Fibroblast of skin of left quadriceps (primary cell): ENCODE measurements at places on chromosomes 7 and 10.

- DNase-seq: peak; percentile 31
Measured at GRCh38 chr10:62512732-62513475, 138.7 kb downstream of the ZNF365 start.

DNA sequence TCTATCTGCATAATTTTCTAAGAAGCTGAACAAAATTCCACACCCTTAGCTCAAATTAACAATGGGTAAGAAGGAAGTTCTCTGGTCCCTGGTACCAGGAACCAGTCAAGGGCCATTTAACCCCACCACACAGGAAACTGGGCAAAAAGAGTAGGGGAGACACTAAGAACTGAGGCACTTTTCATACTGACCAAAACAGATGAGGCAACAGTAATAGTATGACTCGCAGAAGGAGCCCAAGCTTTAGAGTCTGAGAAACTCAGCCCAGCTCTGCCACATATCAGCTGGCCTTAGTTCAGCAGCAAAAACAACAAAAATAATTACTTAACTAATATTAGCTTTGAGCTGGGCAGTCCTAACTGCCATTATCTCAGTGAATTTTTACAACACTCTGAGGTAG lies 221.2 kb downstream of the FAM107B start:
- no peak for DNase-seq

GRCh38 chr10:34403512-34403911 lies 411.6 kb downstream of the PARD3 start:
- peak; percentile 71 for DNase-seq

- peak; percentile 98 for DNase-seq
Measured at GRCh38 chr10:102132563-102133372, at the start of gene PPRC1. TSS of gene PPRC1 (plus strand) at chr10:102133040. CDS start at chr10:102133069, 29 bp downstream.

DNA sequence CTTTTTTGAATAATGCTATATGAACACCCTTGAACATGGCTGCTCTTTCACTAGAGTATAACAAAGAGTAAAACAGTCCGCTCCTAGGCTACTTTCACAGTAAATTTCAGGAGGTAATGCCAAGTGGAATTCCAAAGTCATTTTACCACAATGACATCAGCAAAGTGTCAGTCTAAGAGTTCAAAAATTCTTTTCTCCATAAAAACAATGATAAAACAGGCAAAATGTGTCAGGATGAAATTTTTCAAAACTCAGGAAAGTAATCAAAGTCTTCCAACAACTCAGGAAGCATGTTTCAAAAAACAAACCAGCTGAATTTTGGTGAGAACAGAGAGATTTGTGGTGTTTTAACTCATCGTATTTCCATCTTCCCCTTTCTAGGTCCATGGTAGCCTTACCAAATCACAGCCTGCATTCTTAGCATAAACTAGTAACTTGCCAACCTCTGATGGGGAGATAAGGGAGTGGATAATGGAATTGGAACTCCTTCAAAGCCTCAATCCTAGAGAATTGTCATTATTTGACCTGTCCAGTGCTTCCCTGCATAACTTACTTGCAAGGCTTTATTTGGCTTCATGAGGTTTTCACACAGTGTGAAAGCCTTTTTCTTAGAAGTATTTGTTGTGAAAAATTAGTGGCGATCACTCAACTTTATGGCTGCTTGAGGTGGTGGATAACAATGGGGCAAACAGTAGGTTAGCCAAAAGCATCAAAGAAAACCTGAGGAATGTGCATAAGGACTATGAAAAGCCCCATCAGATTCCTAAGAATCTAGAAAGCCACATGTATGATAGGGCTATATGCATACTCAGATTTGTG lies 302.7 kb downstream of the HDAC9 start:
- no peak for DNase-seq

DNA sequence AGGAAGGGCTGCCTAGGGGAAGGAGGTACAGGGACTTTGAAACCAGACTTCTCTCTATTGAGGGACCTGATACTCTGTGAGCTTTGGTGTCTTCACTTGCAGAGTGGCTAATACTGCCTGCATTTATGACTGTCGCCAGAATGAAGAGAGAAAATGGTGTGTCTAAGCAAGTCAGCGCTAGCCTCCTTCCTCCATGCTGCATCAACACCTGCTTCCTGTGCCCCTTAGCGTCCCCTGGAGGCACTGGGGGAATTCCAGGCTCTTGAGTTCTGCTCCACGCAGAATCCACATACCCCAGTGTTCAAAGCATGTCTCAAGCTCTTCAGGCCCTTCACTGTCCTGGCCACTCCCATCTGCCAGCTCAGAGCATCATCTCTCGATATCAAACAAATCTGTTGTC lies 140.5 kb downstream of the PKD1L1 start:
- DNase-seq: no peak

DNA sequence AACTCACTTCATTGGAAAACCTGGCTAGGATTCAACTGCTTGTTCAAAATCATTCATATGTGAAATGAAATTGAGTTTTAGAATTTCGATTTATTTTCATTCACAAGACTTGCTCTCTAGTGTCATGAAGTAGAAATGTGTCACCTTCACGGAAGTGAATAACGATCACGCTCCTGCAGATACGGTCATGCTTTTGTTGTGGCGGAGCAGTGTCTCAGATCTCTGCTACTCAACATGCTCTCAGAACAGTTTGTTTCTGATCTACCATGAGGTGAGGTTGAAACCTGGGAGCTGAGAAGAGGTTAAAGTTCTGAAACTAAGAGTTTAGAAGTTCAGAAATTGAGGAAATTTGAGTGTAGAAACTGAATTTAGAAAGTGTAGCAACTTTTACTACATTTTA lies 13.8 kb upstream of the PITRM1 start:
- DNase-seq: no peak

DNA sequence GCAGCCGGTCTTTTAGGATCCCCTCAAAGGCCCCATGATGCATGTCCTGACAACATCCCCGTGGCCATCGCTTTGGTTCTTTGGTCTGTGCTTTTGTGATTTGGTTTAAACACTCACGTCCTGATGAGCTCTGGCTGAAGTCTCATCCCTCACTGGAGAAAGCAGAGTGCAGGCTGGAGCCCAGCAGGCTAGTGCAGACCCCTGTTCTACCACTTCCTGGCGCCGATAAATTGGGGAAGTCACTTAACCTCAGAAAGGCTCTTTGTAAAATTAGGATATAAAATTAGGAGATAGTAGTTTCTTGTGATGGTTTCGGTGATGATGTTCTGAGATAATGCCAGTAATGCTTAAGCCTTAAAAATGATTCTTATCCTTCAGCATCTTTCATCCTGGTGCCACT lies 307.6 kb downstream of the GFRA1 start:
- DNase-seq: no peak

DNA sequence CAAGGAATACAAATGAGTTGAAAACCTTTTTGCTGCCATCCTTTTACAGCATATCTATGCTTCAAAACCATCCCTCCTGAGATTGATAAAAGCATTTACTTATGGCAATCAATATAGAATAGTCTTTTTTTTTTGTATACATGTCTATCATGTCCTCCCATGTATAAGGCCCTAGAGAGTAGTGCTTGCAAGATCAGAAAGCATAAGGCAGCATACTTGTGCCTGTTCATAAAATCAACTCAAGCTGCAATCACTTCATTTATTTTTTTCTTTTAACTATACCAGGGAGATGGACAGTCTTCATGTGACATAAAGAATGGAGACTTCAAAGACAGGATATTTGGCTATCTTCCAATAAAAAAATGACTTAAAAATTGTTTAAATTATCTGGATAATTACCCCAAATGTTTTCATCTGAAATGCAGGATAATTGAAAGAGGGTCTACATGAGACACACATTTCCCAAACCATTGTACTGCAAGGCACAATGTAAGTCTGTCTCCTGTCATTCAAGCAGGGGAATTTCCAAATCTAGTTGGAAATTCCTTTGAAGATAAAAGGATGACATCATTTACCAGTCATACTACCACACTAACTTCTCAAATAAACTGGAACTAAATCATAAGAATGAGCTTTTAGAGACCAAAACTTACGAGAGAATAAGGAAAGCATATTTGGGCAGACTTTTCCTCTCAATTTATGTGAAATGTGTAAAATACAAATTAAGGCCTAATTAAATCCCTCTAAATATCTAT lies 22.5 kb downstream of the LRRN3 start:
- no peak for DNase-seq

GRCh38 chr10:53236941-53237340 lies 464.4 kb upstream of the MBL2 start:
- DNase-seq: no peak

DNA sequence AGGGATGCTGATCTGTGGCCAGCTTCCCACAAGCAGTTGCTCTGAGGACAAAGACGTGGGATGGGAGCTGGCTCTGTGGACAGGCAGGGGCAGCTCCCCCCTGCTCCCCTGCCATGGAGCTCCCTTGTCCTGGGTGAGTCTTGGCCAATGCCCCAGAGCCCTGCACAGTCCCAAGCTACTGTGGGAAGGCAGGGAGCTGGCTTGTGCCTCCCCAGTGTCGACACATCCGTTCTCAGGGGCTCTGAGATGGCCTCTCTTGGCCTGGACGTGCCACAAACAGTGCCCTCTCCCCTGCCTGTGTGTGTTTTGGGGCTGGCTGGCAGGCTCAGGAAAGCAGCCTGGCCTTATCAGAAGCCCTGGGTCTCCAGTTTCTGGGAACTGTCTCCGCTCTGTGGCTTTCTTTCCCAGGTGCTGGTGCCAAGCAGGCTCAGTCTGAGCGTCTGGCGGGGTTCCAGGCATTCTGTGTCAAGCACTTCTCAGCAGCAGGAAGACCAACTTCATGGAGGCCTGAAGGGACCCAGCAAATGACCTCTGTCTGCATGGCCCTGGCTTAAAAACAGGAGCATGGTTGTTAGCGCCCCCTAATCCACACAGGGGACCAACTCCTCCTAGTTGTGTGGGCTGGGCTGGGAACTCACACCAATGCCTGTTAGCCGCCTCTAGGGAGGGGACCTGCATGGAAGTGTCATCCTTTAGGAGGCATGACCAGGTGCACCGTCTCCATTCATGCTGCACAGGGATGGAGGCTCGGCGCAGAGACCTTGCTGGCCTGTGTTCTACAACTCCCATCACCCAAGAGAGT lies 375.2 kb downstream of the RPS24 start:
- DNase-seq: no peak

GRCh38 chr7:47539398-47540052 lies 42.4 kb downstream of the TNS3 start:
- no peak for DNase-seq

- DNase-seq: no peak
Measured at GRCh38 chr10:94104316-94105000, 110.7 kb downstream of the PLCE1 start.

- DNase-seq: no peak
Measured at GRCh38 chr7:67413670-67414069, 417.0 kb downstream of the TYW1 start.

DNA sequence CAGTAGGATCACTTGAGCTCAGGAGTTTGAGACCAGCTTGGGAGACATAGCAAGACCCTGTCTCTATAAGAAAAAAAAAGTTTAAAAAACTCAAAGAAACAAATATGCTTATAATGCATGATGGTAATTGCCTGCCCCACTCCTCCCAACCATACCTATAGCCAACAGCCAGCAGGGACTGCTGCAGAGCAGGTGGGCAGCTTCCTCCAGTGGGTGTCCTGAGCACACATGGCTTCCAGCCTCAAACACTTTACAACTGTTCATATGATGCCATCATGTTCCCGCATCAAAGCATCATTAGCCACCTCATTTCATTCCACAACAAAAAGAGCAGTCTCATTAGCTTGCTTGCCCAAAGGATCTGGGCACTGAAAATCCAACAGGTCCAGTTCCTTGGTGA lies 42.0 kb downstream of the ABLIM1 start:
- DNase-seq: no peak

DNA sequence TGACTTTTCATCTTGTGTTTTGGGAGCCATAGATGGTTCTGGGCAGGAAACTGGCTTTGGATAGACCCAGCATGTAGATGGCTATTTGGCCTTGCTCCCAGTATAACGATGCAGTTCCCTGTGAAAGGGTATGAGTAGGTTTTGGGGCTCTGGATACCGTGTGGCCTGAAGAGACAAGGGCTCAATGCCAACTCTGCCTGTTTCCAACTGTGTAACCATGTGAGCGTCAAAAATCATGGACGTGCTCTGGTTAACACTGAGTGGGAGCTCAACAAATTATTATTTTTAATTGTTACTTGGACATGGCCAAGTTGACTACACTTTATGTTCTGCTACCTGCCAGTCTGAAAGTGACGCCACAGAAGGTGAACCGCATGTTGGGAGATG lies 41.8 kb downstream of the EGFR start:
- DNase-seq: no peak

- DNase-seq: peak; percentile 71
Measured at GRCh38 chr10:79298403-79299244, 48.6 kb upstream of the PPIF start.

DNA sequence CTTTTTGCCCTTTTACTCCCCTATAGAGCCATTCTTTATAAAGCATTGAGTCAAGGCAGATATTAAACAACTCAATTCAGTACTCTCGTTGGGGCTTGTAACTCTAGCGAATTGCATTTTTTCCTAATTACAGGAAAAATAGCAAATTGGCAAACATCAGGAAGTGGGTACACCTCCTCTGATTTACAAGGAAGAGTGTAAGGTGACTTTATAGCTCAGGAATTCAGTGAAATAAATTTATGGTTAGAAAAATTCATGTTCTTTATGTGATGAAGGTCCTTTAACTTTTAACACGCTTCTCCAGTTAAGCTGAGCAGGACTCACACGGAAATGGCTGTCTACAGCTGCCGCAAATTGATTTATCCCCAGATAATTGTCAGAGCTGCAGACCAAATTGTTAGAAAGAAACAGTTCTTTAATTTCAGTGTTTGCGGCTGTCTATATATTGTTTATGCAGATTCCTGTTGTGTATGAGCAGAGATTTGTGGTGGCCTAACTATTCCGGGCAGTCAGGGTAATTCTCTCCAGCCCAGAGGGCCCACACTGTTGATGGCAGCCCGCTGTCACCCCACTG lies 151.1 kb upstream of the MKI67 start:
- DNase-seq: no peak

DNA sequence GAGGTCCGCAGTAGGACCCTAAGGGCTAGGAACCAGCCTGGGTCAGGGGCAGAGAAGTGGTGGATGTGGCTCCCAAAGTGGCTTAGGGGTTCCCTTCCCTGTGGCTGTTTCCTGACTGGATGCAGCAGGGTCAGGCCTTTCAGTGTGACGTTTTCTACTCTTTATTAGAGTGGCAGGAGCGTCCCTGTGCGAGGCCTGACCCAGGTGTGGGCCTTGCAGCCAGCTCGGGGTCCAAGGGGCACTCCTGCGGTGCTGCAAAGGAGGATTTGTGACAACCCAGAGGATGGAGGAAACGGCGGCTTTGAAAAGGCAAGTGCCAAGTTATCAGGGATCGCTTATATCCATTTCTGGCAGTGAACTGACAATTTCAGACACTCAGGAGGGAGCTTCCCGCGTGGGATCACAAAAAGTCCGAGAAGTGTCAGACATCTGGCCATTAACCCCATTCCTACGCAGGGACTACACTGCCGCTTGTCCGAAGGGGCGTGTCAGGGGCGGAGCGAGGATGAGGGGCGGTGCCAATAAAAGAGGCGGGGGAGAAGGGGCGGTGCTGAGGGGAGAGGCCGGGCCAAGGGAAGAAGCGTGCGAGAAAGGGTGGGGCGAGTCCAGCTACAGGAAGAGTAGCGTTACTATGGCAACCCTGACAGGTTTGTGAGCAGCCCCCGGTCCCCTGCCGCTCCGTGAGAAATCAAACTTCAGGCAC lies 98.8 kb upstream of the ZNF722 start:
- DNase-seq: no peak

- DNase-seq: no peak
Measured at GRCh38 chr10:104324221-104324686, 14.0 kb downstream of the ITPRIP start.
